ENCODE measurements at places on chromosomes 7 and 10.

- DNase-seq: no peak
Observed at GRCh38 chr10:34313353-34313752, 501.7 kb downstream of the PARD3 start.

DNA sequence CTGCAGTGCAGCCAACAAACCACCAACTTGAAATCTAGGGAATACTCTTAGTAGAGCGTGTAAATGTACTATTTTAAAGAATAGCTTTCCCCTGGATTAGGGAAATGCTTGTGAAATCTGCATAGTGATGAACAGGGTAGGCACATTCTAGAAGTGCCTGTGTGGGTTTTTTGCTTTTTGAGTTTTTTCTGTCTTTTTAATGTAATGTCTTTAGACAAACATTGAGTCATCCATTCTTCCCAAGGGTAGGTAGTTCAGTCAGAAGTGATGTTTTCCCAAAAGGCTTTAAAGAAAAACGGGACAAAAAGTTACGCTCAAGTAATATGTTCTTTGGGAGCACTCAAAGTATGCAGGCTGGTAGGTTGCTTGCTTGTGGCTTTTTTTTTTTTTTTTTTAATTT is 130.0 kb downstream of the AUTS2 start:
- DNase-seq: no peak

GRCh38 chr10:105146436-105146835 is 505.3 kb downstream of the SORCS3 start:
- DNase-seq: no peak

DNA sequence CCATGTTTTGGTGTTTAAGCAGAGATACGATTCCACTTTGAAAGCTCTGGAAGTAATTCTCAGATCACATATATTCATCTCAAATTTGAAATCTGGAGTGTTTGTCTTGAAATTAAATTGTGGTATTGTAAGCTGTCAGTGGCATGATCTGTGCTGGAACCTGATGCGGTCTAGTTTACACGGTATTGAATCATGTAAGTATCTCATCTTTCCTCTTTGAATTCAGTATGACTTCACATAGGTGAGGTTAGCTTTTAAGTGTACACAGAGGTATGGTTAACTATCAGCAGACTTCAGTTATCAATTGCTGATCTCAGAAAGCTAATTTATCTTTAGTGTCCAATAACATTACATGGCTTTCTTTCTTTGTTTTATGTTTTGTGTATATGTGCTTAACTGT is 155.2 kb downstream of the MGMT start:
- no peak for DNase-seq

- DNase-seq: no peak
Observed at GRCh38 chr10:24707445-24707844, 16.2 kb downstream of the ARHGAP21 start.

DNA sequence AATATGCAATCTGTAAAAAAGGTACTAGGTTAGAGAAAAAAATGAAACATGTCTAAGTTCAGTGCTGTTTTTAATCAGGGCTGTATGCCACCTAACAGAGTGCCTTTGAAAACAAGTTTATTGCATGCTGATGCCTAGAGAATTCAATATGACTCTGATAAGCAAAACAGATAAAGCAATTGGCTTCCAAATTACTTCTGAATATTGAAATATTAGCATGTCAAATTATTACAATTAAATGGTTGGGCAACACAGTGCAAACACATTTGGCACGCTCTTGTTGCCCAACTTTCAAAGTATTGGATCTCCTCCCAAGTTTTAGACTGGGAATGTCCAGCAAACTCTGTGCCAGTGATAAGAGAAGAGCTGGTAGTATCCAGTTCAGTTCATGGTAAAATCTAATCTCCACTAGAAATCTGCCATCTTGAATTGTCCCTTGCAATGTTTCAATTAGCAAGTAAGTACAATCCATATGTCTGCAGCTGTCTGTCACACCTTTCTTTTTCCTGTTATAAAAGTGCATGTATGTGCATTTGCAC is 65.2 kb upstream of the FAM133B start:
- DNase-seq: no peak

DNA sequence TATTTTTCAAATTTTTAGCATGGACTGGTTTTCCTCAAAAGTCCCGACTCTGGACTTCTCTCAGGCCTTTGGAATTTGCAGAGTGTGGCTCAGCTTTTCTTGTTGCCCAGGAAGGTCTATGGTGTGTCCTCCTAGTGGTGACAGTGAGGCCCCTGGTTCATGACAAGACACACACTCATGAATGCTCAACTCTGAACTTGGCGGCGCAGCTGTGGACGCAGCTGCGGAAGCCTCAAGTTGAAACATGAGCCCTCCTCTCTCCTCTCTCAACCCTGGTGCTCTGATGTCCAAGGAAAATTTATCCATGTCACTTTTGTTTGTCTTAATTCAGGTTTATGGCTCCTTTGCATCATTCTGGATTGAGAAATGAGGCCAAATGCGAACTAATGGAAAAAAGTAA is 183.9 kb downstream of the HECW1 start:
- no peak for DNase-seq

DNA sequence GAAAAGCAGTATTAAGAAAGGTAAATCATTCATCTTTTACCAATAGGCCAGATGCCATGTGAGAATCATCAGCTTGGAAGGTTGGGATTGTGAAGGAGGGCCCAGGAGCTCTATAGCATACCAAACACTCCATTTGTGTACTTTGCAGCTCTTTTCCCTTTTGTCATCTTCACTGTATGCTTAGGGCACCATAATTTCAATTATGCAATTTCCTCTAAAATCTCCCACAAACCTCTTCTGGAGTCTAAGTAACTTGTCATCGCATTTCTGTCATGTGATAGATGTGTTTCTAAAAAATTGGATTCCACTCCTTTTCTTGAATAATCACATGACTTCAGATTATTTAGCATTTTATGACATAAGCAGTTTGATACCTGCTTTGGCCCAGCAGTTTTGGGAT is 17.9 kb downstream of the RPP30 start:
- DNase-seq: no peak

DNA sequence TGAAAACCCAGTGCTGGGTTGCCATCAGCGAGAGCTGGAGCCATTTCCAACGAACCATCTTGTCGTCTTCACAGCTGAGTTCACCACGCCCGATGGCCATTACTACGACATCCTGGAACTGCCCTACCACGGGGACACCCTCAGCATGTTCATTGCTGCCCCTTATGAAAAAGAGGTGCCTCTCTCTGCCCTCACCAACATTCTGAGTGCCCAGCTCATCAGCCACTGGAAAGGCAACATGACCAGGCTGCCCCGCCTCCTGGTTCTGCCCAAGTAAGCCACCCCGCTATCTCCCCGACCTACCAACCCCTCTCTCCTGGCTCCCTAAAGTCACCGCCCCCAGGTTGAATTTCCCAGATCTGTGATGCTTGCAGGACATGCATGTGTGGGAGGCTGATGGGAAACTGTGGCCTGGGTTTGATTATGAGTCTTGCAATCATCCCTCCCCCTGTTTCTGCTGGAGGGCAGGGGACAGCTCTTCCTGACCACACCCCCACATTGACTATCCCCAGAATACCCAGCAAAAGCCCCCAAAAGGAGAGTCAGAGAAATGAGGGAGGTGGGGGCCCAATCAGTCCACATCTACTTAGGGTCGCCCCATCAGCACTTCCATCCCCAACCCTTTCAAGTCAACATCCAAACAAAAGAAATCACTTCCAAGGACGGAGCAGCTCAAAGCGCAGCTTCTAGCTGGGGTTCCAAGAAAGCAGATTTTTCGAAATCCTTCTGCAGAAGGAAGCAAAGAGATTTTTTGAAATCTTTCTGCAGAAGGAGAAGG is 6.9 kb downstream of the SERPINE1 start:
- no peak for DNase-seq

DNA sequence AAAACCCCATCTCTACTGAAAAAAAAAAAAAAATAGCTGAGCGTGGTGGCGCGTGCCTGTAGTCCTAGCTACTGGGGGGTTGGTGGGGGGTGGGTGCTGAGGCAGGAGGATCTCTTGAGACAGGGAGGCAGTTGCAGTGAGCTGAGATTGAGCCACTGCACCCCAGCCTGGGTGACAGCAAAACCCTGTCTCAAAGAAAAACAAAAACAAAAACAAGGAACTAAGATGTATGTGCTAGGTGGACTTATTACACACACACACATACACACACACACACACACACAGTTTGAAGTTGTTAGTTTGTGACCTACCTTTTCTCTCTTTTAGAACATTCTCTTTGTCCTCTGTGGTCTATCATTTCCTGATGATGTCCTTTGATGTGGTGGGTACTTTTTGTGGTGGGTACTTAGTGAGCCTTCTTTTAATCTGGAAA is 53.5 kb downstream of the EXOC6 start:
- no peak for DNase-seq

DNA sequence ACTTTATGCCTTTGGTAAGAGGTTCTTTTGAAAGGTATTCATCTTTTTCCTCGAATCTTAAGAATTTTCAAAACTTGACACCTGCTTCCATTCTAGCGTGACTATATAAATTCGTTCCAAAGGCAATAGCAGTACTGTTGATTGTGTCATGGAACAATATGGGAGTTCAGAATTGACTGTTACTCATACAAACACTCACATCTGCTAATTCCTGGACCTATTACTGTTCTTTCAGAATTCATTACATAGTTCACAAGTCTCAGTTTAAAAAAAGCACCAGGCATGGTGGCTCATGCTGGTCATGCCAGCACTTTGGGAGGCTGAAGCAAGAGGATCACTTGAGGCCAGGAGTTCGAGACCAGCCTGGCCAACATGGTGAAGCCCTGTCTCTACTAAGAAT is 80.9 kb downstream of the CACNB2 start:
- DNase-seq: no peak

DNA sequence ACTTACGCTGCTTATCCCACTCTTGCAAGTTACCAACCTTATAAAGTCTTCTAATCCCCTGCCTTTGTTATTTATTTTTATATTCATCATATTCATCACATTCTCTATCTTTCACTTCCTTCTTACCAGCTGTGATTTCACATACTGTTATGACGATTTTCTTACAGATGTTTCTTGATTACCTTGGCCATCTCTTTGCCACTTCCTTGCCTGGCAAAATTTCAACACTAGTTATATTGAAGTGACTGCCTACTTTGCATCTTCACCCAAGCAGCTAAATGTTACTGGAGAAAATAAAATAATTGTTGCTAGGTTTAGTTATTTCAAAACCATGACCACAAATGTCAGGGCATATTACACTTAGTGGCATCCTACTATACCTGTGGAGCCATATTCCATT is 8.8 kb upstream of the STEAP4 start:
- no peak for DNase-seq

- peak; percentile 96 for DNase-seq
Observed at GRCh38 chr7:151736403-151736909, 140.5 kb downstream of the PRKAG2 start.

- DNase-seq: no peak
Observed at GRCh38 chr10:124455441-124455840, 5.6 kb upstream of the NKX1-2 start.

GRCh38 chr7:50204581-50204980 is 99.9 kb upstream of the IKZF1 start:
- peak; percentile 22 for DNase-seq

DNA sequence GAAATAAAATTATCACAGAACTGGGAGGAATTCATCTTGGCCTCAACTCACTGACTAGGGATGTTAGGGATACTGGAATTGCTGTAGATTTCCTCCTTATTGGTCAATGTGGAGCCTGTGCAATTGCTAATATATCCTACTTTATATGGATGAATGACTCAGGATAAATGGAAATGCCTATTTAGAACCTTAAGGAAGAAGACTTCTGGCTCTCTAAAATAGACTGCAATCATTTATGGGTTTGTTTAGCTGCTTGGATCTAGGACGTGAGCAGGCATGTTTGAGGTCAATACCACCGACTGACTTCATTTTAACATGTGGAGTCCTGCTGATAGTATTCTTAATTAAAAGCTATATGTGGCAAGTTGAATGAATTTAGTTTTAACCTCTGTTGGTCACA is 1040.1 kb upstream of the LRRN3 start:
- DNase-seq: no peak

DNA sequence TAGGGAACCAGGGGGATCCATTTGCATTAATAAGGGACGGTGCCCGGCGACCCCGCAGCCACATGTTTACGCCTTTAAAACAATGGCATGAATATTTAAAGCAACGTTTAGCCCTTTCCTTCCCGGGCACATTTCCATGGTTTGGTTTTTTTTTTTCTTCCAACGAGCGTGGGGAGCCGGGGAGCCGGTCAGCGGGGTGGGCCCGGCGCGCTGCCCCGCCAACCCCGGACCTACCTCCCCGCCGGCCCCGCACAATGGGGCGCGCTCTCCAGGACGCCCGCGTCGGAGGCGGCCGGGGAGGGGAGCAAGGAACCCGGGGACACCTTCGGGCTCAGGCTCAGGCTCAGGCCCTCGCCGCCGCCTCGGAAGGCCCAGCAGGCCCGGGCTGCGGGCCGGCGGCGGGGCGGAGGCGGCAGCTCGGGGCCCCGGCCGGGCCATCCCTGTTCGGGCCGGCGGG is 1.0 kb downstream of the SEPHS1 start:
- no peak for DNase-seq

- DNase-seq: peak; percentile 85
Observed at GRCh38 chr7:135790371-135790977, 41.9 kb upstream of the FAM180A start.

GRCh38 chr7:45661302-45661995 is 87.3 kb downstream of the ADCY1 start:
- peak; percentile 58 for DNase-seq

GRCh38 chr10:131682271-131682962 is 218.4 kb upstream of the PPP2R2D start:
- no peak for DNase-seq

GRCh38 chr7:124893140-124893827 is 36.3 kb downstream of the POT1 start:
- no peak for DNase-seq

DNA sequence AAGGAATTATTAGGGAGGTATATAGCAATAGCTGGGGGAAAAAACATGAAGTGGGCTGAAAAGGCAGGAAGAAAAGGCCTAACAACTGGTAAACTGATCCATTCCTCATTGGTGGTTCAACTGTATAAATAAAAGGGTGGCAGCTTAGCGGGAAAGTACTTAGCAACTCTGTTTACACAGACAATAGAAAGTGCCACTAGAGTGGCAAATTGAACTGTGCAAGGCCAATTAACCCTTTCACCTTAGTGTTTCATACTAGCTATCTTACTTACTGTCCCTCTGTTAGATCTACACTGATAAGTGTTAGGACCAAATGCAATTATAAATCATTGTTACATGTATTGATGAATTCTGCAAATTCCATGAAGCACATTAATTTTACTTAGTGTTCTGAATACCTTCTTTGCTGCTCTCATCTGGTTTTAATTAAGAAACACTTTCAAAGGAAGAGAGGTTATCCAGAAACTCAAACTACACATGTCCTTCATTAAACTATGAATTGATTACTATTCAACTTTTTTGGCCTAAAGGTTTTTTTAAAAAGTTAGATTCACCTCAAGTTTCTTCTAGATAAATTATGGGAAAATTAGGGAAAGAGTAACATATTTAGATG is 28.0 kb downstream of the DNAJC1 start:
- DNase-seq: no peak

- DNase-seq: peak; percentile 49
Observed at GRCh38 chr10:123521556-123521955, 144.6 kb upstream of the GPR26 start.
